ENCODE measurements at places on chromosomes 1 and 21.

DNA sequence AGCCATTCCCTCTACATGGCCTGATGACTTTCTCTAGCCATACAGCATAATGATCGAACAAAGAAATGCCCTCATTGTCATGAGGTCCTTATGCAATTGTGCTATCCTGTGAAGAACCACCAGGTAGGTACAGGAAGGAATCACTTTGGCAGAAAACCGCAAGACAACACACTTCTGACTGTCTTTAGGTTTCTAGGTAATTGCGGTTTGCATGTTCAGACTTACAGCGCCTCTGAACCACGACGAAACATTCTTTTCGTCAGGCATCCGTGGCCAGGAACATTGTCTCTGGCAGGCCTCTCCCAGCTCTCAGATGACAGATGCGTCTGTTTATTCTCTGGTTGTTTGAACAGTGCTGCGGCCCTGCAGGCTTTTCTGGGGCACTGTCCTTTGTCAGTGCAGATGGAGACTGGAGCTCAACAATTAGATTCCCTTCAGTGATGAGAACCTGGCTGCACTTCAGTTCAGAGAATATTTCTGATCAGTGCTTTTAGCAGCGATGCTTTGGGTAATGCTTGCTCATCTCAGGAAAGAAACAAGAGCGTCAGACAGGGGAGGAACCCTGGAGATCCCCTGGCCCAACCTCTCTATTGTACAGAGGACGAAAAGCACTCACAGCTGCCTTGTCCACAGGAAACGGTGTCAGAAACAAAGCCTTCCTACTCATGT lies 63.4 kb downstream of the B3GALT5 start:
- no peak for DNase-seq

GRCh38 chr1:205514211-205515142 lies 10.0 kb downstream of the CDK18 start:
- DNase-seq: no peak

- peak; percentile 72 for DNase-seq
Measured at GRCh38 chr1:84122780-84123382, 21.2 kb upstream of the PRKACB start.

DNA sequence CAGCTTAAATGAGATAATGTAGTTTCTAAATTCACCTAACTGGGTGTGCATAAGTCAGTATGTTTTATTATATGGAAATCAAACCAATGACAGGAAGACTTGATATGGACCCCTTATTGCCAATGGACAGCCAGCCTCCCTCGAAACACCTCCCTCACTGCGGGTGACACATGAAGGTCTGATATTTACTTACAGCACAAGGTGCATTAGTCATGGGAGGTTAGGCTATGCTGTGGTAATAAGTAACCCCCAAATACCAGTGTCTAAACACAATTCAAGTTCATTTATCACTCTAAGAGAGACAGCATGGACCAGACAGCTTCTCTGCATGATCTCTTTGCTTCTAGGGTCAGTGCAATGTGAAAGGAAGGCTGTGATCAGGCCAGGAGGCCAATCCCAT lies 126.0 kb upstream of the KCNJ6 start:
- no peak for DNase-seq

DNA sequence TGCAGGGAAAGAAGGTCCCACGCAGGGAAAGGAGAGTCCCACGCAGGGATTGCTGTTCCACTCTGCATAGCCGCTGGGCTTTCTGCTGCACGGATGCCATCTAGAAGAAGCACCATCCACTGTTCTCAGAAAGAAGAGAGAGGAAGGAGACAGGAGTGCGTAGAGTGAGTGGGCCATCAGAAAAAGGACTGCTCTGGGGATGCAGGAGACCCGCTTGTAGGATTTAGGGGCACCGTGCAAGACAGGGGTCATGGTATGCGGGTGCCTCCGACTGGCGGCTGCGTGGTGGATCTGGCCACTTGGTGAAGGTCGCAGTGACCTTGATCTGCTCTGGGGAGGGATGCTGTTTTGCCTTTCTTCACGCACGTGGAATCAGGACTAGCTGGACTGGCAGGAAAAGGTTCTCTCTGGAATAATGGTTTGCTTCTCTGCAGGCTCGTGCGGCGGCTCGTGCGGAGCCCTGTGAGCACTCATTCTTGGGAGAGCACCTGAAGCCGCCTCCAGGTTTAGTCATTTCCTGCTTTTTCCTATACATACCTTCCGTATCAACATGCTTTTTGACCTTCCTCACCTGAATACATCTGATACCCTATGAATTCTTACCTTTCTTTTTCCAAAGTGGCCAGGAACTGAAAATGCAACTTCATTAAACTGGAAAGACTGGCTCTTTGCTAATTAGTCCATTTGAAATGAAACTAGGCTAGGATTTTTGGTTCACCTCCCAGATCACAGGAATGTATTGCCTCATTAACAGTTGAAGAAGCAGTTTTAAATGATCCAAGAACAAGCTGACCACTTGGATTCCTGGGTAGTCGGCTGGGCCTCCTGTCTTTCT lies 181.6 kb downstream of the KIF26B start:
- no peak for DNase-seq

- DNase-seq: no peak
Measured at GRCh38 chr1:32250893-32251716, at the start of gene LCK. Gene LCK (plus strand): TSS chr1:32251265. CDS start chr1:32274330, 23,065 bp downstream.

GRCh38 chr1:180177931-180178330 lies 23.3 kb downstream of the QSOX1 start:
- DNase-seq: no peak

DNA sequence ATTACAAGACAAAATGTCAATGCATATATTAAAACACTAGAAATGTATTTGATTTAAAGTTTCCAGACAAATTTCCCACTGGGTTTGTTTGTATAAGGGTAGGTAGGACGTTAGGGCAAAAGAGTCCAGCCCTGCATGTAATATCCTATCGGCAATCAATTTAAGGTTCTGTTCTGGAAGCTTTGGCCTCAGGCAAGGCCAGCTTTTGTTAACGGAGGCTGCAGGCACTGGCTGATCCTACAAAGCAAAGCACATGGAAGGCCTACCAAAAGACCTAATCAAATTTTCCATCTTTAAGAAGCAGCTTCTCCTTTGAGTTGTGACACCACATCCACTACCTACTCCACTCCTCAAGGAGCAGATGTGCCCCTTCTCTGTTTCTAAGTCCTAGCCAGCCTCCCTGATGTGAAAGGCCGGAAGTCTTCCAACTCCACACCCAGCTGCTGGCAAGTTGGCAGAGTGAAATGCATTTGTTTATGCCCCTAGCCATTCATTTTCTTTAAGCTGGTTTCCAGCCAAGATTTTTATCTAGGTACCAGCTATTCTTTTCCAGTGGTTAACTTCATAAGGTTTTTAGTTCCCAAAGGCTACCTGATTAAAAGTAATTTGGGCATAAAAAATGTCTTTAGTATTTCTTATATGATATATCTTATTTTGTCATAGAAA lies 452.6 kb downstream of the PTBP2 start:
- DNase-seq: no peak

DNA sequence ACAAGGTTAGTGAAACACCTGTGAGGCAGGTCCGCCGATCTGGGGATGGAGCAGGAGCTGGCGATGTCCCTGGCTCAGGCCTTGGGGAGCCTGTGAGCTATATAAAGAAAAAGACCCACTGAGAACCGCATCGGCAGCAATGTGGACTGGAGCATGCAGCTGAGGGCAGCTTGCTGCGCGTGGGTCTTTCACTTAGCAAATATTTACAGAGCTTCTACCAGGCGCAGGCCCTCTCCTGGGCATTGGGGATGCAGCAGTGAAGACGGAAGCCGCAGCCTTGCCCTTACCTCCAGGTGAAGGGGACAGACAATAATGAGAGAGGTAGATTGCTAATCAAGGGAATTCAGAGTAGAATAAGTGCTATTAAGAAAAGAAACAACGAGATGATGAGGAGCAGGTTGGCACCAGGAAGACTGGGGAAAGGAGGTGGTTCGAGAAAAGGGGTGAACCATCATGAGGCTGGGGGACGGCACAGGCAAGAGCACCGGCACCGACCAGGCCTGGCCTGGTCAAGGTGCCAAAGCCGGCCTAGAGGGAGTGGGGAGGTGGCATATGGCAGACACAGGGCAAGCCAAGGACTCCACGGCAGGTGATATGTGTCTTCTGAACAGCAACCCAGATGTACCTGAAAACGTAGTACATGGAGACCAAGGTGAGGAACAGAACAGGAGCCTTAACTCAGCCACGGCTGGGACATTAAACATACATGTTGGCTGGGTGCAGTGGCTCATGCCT lies 60.7 kb upstream of the PAX7 start:
- no peak for DNase-seq

DNA sequence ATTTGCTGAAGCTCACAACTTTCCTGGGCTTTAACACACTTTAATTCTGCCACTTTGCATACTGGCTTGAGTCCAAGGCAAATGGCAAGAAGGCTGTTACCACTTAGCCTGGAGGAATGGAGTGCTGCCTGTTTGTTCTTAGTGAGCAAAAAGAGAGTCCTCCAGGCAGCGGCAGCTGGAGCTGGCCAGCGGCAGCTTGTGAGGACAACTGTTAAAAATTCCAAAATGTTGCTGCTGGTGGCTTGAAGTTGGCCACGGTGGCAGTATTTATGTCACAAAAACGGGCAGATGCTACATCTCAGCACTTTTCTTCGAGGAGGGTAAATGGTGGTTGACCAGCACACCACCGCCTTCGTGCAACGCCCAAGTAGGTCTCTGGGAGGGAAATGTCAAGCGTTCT lies 27.3 kb downstream of the STPG1 start:
- no peak for DNase-seq

- DNase-seq: no peak
Measured at GRCh38 chr1:117783606-117784396, 145.6 kb downstream of the GDAP2 start.

GRCh38 chr1:113201560-113201959 lies 128.6 kb downstream of the LRIG2 start:
- DNase-seq: no peak
